ENCODE measurements at places on chromosomes 16 and 17.

GRCh38 chr17:61806936-61807335, 56.4 kb downstream of the BRIP1 start:
- no peak for DNase-seq

- no peak for DNase-seq
Measured at GRCh38 chr16:4561596-4561995, 5.5 kb downstream of the C16orf96 start.

GRCh38 chr16:56198755-56199114, 7.4 kb downstream of the GNAO1 start:
- no peak for DNase-seq

DNA sequence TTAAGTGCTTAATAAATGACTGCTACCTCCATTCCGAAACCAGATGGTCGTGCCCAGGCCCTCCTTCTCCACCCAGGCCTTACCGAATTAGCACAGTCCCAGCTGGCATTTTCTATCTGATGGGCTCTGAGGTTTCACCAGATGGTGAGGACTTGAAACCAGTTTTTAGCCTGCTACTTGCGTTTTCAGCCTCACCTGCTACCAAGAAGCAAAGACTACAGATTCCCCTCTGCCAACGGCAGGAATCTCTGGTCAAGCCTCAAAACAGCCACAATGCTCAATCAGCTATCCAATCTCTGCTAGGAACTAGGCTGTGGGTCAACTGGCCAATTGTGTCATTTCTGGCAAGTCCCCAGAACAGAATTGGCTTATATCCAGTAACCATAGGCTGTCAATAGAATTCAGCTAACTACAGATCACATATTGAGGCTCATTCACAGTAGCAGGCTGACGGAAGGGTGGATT, 11.7 kb downstream of the PECAM1 start:
- DNase-seq = no peak

DNA sequence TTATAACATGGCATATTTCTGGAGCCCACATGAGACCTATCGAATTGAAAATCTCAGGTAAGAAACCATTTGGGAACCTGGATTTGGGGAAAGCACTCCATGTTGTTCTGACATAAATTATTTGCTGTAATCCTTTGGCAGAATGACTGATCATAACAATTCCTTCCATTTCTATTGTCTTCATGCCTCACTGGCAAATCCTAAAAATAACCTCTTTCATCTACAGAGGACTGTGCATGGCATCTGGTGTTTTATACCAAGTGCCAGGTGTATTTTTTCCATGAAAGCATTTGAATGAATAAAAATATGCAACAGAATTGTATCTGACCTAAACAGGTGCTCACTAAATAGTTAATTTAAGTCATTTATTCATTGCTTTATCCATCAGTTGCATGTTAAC, 33.7 kb upstream of the COQ7 start:
- DNase-seq = no peak

DNA sequence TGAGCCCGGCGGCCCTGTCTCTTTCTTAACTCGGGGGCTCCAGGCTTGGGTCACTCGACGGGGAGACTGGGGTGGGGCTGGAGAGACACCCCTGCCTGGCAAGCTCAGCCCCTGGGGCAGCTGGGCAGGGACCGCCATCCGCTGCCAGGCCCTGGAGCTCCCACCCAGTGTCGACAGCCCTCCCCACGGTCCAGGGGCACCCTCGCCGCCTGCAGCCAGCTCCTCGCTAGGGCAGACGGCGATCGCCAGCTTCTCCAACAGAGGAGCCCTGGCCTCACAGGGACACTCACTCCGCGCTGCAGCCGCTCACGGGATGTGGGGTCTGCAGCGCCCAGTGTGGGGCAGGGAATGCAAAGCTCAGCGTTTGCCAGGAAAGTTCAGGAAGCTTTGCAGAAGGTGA, 16.0 kb upstream of the APRT start:
- no peak for DNase-seq

GRCh38 chr16:23453338-23454052, 506 bp upstream of the COG7 start:
- no peak for DNase-seq

DNA sequence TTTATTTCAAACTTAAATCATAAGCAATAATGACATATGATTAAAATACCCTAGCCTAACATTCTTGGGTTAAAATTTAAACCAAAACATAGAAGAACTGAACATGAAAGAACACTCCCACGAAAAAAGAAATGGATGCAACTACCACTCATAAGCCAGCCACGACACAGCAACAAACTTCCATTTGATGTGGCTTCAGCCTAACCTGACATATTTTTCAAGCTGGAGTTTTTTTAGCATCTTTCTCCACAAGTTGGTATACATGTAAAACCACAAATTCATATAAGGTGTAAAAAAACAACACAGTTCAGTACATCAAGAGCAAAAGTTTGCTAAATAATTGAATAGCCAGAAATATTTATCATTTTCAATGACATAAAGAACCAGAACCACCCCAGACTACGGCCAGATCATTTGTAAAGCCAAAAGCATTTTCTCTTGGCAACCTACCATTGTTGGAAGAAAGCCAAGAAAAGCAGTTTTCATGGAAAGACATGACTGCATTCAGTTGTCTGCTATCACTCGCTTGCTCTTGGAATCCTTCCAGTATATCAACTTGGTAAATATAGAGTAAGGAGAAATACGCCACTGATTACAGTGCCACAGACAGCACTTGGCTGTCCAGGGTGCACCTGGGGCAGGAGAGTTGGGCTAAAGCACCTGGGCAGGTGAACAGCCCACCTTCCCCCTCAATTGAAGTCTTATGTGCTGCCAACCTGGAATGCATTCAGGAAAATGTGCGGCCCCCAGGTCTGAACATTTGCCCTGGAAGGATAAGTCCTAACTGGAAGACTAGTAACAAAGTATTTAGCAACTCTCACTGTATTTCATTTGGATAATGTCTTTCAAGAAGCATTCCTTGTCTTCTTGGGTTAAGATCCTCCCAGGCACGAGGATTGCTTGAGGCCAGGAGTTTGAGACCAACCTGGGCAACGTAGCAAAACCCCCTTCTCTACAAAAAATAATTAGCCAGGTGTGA, 60.5 kb downstream of the CREBBP start:
- DNase-seq = no peak

- peak; percentile 70 for DNase-seq
Measured at GRCh38 chr17:76734080-76734840, 2.9 kb downstream of the SRSF2 start.

DNA sequence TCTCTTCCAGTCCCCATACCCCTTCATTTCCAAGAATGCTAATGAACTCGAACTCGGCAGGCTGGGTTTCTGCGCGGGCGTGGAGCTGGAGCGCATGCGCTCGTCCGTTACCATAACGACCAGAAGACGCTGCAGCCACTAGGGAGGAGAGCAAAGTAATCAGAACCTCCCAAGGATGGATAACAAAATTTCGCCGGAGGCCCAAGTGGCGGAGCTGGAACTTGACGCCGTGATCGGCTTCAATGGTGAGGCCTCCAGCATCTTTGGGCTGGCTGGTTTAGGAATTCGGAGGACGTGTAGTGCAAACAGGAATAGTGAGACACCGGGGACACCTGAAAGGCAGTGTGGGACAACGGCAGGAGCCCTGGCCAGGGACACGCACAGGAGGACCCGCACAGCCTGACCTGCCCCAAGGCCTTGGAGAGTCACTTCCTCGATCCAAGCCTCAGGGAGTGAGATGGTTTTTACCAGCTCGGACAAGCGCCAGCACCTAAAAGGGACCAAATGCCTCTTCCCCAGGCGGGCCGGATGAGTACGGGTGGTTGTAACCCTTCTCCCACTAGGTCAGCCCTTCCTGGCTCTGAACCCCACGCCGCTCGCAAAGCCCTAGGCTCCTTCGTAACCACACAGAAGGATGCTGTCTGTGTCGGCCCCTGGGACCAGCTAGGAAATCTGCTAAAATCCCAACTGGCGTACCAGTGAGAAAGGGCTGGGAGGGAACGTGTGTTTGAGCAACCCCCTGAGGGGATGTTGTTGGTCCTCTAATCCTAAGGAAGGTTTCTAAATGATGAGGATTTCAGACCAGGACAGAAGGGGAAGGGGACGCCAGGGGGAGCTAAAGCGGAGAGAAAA, at the start of gene CFAP52:
CFAP52 (plus strand) TSS at position 122 of the 852 bp plus-strand sequence; CDS start at position 176, 54 bp downstream.
- peak; percentile 1 for DNase-seq

- DNase-seq = no peak
Measured at GRCh38 chr16:73383195-73383987, 335.5 kb upstream of the ZFHX3 start.

- peak; percentile 96 for DNase-seq
Measured at GRCh38 chr16:29745853-29746345, at the start of gene C16orf54. C16orf54 (minus strand) TSS chr16:29745990; CDS start chr16:29744951, 1,039 bp downstream.

DNA sequence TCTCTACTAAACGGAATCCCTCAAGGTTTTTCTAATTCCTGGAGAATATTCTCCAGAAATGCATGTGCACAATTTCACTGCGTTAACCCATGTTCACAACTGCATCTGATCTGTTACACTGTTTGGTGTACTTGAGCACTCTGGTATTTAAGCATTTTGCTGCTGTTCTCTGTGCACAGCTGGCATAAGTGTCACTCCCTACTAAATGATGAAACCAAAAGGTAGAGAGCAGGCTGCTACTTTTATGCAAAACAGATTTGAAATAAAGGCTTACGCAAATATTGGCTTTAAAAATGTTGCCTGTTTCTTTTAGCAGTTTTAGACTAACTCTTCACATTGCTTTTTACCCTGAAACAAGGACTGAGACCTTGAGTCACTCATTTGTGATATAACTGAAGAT, 41.7 kb downstream of the ESRP2 start:
- DNase-seq = no peak

DNA sequence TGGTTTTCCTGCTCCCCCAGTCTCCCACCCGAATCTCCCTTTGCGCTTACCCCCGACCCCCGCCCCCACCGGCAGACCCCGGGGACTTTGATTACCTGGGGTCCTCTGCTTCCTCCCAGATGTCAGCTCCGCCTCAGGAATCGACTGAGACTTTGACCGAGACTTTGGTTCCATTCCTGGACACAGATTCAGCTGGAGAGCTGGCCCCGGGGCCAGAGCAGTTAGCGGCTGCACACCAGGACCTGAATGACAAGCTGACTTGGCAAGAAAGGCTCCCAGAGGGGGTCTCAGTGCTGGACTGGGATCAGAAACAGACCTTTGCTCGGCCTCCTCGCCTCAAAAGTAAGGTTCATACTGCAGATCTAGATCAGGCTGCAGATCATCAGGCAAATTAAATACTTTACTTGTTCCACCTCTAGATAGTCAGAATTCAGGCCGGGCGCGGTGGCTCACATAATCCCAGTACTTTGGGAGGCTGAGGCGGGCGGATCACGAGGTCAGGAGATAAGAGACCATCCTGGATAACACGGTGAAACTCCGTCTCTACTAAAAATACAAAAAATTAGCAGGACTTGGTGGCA, 60.3 kb upstream of the FBXO47 start:
- DNase-seq = no peak

DNA sequence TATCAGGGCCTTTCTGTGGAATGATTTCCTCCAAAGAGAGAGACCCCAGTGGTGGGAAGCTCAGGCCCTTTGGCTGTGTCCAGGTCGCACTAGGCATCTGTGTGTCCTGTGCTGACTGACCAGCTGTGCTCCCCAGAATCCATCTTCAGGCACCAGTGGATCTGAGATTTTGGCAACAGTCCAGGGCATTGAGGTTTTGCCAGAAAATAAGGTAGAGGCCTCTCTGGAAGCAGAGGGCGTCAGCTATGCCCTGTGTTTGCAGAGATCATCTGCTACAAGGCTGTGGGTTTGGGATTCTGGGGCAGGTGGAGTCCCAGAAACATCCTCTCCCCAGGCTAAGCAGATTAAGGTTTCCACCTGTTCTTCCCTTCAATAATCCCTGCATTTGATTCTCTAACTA, 57.5 kb upstream of the TOB1 start:
- no peak for DNase-seq

DNA sequence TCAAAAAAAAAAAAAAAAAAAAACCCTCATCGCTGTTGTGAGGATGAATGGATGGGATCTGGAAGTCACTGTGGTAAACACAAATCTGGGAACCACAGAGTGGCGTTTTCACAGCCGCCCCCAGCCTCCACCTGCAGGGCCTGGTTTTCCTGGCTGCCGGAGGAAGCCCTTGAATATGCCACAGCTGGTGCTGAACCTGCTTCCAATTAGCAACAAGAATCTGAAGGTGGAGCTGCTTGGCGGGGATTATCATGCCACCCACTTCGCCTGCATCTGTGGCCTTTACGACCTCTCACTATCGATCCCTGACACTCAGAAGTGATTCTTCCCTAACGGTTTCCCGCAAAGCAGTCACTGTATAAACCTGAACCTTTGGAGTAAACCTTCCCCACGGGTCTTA, 16.1 kb downstream of the MRM3 start:
- no peak for DNase-seq

DNA sequence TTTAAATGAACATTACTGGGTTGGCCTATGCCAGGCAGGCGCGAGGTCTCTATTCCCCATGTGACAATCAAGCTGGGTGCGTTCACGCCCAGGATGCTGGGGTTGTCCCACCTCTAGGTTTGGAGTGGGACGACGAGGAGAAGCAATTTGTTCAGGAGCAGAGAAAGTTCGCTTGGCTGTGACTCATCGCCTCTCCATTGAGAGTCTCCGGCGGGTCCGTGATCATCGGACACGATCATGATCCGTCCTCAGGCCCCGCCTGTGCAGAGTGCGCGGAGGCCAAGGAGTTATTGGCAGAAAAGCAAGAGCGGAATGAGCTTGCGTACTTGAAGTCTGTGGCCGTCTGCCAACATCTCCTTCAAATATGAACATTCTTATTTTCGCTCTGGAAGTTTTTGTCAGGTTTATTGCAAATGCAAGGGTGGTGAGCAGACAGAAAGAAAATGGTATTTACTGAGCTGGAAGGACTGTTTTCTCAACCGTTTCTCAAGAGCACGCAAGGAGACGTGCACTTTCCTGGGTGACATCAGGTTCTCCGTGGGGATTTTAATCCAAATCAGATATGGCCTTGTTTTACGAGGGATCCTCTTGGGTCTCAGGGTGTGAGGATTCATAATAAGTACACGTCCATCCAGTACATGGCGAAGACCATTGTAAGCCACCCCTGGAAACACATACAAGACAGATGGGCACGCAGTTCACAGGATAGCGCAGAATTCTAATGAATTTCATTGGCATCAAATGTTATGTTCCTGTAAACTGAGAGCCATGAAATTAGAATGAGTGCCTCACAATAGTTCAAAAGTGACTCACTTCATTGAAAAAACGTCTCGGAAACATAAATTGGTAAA, 70.1 kb upstream of the CREBBP start:
- DNase-seq = no peak

DNA sequence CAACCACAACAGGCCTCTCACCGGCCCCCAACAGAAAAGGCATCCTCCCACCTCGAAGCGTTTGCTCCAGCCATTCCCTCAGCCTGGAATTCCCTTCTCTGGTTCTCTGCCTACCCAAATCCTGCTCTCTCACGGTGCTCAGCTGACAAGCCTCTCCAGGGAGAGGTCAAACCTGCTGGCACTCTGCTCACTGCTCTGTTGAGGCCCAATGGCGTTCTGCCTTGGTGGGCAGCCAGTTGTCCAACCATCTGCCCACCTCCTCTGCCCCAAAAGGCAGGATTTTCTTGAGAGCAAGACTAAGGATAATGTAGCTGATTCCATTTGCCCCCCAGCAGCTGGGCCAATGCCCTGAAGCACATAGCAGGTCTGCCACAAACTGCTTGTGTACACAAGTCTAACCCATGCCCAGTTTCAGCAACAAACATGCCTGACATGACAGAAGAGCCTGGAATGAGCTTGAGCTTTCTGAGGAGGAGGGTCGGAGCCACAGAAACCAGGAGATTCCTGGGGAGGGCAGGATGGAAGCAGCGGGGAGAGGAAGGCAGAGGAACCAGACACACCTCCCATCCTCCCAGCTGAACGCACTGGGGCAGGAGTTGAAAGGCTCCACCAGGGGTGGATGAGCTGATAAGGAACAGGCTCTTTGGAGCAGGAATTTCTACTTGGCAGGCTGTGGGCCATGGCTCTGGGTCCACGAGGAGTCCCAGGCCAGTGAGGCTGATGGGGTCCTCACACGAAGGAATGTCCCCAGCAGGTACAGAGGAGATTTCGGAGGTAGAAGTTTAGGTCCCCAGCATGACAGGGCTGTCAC, 23.9 kb downstream of the ARHGAP27 start:
- DNase-seq = no peak
